ENCODE measurements at places on chromosomes 12 and 14.

GRCh38 chr14:37708481-37708880, 113.1 kb downstream of the TTC6 start:
- no peaks in the 10 kb centered on the region for H3K36me3 ChIP-seq
- H3K27me3 ChIP-seq, result no peaks in the 10 kb centered on the region
- DNase-seq, result no peak
- peaks cover 8% of the 10 kb centered on the region for H3K4me1 ChIP-seq
- no peak overlapping the region for H3K27ac ChIP-seq
- H3K4me3 ChIP-seq, result no peak overlapping the region

- DNase-seq, result no peak
- no peak overlapping the region for H3K27ac ChIP-seq
- H3K27me3 ChIP-seq, result peaks cover 8% of the 10 kb centered on the region
- H3K4me1 ChIP-seq, result peaks cover 15% of the 10 kb centered on the region
- H3K4me3 ChIP-seq, result no peak overlapping the region
These were observed 21.4 kb downstream of the AGAP2 start for GRCh38 chr12:57717131-57717530.

DNA sequence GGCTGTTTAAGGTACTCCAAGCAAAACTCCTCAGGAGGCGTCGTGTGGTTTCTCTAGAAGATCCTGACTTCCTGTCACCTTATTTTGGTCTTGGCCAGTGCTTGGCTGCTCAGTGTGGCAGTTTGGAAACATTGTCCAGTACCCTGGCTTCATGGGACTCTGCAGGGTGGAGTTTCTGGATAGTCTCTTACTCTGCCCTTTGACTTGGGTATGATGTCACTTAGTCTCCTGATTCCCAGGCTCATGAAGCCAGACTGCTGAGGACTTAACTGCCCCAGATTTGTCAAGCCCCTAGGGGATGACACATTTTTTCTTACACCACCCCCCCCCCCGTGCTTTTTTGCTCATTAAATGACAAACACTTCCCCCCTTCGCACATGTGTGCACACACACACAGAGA, 82.7 kb downstream of the ADCK1 start:
- H3K27ac ChIP-seq, result no peak overlapping the region
- H3K4me3 ChIP-seq, result no peak overlapping the region
- H3K4me1 ChIP-seq, result no peaks in the 10 kb centered on the region
- peaks cover 2% of the 10 kb centered on the region for H3K36me3 ChIP-seq
- H3K27me3 ChIP-seq, result peaks cover 5% of the 10 kb centered on the region

DNA sequence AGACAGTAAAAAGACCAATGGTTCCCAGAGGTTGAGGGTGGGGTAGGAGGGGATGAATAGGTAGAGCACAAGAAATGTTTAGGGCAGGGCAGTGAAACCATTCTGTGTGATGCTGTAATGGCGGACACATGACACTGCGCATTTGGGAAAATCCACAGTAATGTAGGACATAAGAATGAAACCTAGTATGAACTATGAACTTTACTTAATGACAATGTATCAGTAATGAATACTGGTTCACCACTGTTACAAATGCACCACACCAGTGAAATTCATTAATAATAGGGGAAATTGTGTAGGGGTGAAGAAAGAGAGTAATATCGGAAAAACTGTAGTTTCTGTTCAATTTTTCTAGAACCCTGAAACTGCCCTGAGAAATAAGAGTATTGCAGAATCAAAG, 5.6 kb downstream of the ERH start:
- H3K36me3 ChIP-seq, result peaks cover 45% of the 10 kb centered on the region
- peak overlapping the region; percentile 32 for H3K4me3 ChIP-seq
- H3K4me1 ChIP-seq, result peaks cover 14% of the 10 kb centered on the region
- H3K27me3 ChIP-seq, result peaks cover 3% of the 10 kb centered on the region
- no peak for DNase-seq

- no peak for DNase-seq
- peaks cover 6% of the 10 kb centered on the region for H3K4me1 ChIP-seq
- H3K36me3 ChIP-seq, result no peaks in the 10 kb centered on the region
- no peaks in the 10 kb centered on the region for H3K27me3 ChIP-seq
- no peak overlapping the region for H3K27ac ChIP-seq
These were observed 108.5 kb downstream of the DACT1 start for GRCh38 chr14:58746261-58746660.

GRCh38 chr12:113762155-113762881, 203.8 kb downstream of the RBM19 start:
- no peaks in the 10 kb centered on the region for H3K4me1 ChIP-seq
- no peak overlapping the region for H3K27ac ChIP-seq
- no peak for DNase-seq
- peaks cover 6% of the 10 kb centered on the region for H3K27me3 ChIP-seq

GRCh38 chr12:47164116-47164515, 84.4 kb upstream of the AMIGO2 start:
- no peaks in the 10 kb centered on the region for H3K36me3 ChIP-seq
- H3K27me3 ChIP-seq, result no peaks in the 10 kb centered on the region
- DNase-seq, result no peak
- no peak overlapping the region for H3K27ac ChIP-seq
- peaks cover 2% of the 10 kb centered on the region for H3K4me1 ChIP-seq

DNA sequence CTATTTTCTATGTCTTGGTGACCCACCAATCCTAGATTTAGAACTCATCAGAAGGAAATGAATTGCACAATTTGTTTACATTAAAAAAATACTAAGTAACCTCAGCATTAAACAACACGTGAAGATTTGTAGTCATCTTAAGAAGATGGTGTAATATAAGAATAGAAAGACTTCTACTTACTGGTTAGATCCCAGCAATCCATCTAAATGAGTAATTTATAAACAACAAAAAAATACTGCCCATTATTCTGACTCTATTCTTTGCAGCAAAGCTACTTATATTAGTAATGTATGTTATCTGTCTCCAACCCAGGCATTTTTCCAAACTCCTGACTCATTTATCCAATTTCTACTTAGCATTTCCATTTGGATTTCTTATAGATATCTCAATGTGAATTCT, 67.8 kb downstream of the CD163L1 start:
- no peaks in the 10 kb centered on the region for H3K4me1 ChIP-seq
- no peaks in the 10 kb centered on the region for H3K36me3 ChIP-seq
- no peak overlapping the region for H3K27ac ChIP-seq
- H3K27me3 ChIP-seq, result peaks cover 1% of the 10 kb centered on the region
- H3K4me3 ChIP-seq, result no peak overlapping the region

- no peak for DNase-seq
- no peaks in the 10 kb centered on the region for H3K27me3 ChIP-seq
- H3K4me3 ChIP-seq, result no peak overlapping the region
- peaks cover 25% of the 10 kb centered on the region for H3K36me3 ChIP-seq
- peaks cover 24% of the 10 kb centered on the region for H3K4me1 ChIP-seq
These were observed 84.1 kb downstream of the TTC7B start for GRCh38 chr14:90732139-90732538.

- DNase-seq, result no peak
- no peak overlapping the region for H3K27ac ChIP-seq
- no peak overlapping the region for H3K4me3 ChIP-seq
- H3K36me3 ChIP-seq, result no peaks in the 10 kb centered on the region
- no peaks in the 10 kb centered on the region for H3K4me1 ChIP-seq
- no peaks in the 10 kb centered on the region for H3K27me3 ChIP-seq
These were observed 190.5 kb upstream of the PLXNC1 start for GRCh38 chr12:93957870-93958269.

DNA sequence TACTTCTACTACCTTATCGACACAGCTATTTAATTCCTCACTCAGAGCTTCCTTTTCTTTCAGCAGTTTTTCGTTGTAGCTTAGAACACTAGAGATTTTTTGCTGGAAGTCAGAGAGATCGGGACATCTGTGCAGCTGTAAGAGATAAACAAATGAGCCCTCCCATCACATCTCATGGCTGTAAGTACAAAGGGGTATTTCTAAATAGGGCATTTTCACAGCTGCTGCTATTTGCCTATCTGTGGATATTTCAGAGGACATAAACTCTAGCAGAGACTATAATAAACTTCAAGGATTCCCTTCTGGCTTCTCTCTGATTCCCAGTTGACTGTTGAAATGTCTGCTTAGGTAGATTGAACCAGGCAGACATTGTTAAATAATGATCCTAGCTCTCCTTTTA, 76.1 kb upstream of the SAV1 start:
- no peak for DNase-seq
- no peaks in the 10 kb centered on the region for H3K27me3 ChIP-seq
- peaks cover 11% of the 10 kb centered on the region for H3K36me3 ChIP-seq
- H3K4me1 ChIP-seq, result peaks cover 10% of the 10 kb centered on the region

DNA sequence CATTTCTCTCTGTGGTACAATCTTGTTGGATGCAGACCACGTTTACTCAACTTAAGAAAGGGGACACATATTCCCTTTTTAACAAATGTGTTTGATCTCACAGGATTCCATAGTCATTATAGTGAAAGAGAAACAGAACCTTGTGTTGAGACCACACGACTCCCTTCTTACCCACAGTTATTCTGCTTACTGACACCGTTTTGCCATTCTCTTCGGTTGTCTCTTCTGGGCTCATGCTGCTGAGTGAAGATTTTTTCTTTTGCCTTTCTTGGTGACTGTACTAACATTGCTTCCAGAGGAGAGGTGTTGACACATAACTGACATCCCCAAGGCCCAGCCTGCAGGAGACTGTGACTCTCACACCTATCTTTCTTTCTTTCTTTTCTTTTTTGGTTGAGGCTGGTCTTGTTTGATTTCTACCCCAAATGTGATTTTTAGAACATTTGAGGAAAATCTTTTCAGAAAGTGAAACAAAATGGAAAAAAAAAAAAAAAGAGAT, 61.2 kb upstream of the OTOGL start:
- H3K27me3 ChIP-seq, result no peaks in the 10 kb centered on the region
- no peak overlapping the region for H3K4me3 ChIP-seq
- no peak for DNase-seq
- no peak overlapping the region for H3K27ac ChIP-seq

DNA sequence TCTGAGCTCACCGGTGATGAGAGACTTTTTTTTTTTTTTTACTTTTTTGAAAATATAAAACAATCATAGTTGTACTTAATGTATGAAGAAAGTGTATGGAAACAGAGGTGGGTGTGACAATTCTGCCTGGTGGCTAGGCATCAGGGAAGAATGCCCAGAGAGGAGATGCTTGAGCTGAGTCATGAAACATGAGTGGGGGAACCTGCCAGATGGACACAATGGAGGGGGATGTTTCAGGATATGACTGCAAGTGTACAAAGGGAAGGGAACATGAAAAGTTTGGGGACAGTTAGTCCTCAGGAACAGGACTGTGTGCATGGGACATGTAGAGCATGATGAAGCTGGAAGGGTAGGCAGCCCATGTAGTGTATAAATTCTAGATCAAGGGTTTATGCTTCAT, 274.2 kb upstream of the E2F7 start:
- no peaks in the 10 kb centered on the region for H3K27me3 ChIP-seq
- H3K36me3 ChIP-seq, result no peaks in the 10 kb centered on the region
- H3K27ac ChIP-seq, result no peak overlapping the region

DNA sequence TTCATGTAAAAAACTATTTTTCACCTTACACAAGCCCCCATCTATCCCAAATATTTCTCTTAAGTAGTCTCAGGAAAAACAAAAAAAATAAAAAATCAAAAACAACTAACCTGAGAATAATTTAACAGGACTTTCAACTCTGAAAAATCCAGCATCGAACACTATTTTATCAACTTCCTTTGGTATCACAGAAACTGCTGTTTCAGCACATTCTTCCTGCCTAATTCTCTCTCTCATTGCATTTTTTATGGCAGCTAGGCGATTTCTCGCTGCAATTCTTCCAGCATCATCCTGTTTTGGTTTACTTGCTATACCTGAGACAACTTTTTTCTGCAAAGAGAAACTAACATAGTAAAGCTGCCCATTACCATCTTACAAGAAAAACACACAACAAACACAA, 29.4 kb downstream of the LGALS3 start:
- no peak overlapping the region for H3K4me3 ChIP-seq
- no peak for DNase-seq
- H3K36me3 ChIP-seq, result no peaks in the 10 kb centered on the region

DNA sequence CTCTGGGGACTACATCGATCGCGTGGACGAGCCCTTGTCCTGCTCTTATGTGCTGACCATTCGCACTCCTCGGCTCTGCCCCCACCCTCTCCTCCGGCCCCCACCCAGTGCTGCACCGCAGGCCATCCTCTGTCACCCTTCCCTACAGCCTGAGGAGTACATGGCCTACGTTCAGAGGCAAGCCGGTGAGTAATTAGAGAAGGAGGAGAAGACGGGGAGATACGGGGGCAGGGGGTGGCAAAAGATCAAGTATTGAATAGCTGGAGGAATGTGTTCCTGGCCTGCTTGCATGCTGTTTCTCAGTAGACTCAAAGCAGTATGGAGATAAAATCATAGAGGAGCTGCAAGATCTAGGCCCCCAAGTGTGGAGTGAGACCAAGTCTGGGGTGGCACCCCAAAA, 21.9 kb downstream of the OS9 start:
- H3K4me3 ChIP-seq, result no peak overlapping the region
- peaks cover 3% of the 10 kb centered on the region for H3K27me3 ChIP-seq
- no peak for DNase-seq
- H3K4me1 ChIP-seq, result peaks cover 6% of the 10 kb centered on the region

GRCh38 chr12:95177201-95177768, 40.0 kb downstream of the FGD6 start:
- no peaks in the 10 kb centered on the region for H3K27me3 ChIP-seq
- no peaks in the 10 kb centered on the region for H3K36me3 ChIP-seq
- H3K4me1 ChIP-seq, result peaks cover 30% of the 10 kb centered on the region
- H3K27ac ChIP-seq, result peak overlapping the region; percentile 6
- H3K4me3 ChIP-seq, result no peak overlapping the region

DNA sequence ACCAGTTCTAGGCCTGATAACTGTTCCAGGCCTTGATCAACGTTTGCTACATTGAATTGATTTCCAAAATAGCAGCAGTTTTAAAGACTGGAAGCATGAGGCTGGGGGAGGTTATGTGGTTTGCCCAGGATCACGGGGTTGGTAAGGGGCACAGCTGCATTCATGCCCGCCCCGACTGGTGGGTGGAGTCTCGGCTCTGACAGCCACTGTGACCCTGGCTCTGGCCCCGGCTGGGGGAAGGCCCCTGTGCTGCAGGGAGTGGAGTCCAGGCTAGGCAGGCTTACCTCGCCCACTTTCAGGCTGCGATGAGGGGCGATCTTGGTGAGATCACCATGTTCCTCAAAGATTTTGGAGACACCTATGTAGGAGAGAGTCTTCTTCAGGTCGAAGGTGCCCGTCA, 13.3 kb upstream of the SERPINA9 start:
- H3K4me3 ChIP-seq, result no peak overlapping the region
- no peaks in the 10 kb centered on the region for H3K4me1 ChIP-seq

DNA sequence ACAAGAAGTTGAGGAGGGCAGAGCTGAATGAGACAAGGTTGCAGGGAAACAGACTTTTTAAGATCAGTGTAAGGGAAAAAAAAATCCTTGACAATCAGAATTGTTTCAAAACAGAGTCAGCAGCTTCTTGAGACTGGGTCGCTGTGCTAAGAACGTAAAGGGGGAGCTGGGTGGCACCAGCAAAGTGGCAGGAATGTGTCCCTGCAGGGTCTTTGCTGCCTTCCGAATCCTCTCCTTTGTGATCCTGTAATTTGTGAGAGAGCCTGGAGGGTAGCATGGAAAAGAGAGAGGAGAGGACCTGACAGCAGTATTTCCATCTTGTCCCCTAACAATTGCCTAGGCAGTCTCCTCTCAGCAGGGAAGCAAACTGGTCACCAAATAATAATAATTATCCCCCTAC, 472.8 kb downstream of the RGS6 start:
- peaks cover 1% of the 10 kb centered on the region for H3K27me3 ChIP-seq
- H3K36me3 ChIP-seq, result no peaks in the 10 kb centered on the region
- no peaks in the 10 kb centered on the region for H3K4me1 ChIP-seq
- H3K4me3 ChIP-seq, result no peak overlapping the region

Data from endothelial cell (in vitro differentiated cells).